ENCODE measurements at places on chromosomes 5 and 9.

GRCh38 chr5:64301566-64301965, 135.9 kb downstream of the RNF180 start:
- no peak for DNase-seq

DNA sequence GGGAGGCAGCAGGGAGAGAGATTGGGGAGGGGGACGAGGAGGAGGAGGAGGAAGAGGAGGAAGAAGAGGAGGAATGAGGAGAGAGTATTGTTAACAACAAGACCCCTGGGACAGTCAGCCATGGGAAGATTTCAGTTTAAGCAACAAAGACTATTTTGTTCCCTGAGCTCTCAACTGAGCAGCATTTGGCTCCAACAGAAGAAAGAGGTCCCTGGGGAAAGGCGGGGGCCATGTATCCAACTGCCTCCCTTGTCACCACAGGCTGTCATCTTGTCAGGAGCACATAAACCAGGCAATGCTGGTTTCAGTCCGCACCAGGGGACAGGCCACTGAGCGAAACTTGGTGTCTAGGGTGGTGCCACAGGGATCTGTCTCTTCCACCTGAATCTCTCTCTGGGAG, 316.1 kb downstream of the TLE1 start:
- DNase-seq, result no peak

- peak; percentile 68 for DNase-seq
Measured at GRCh38 chr5:102797322-102797884, 42.3 kb downstream of the PAM start.

GRCh38 chr5:169941542-169941941, 38.8 kb downstream of the INSYN2B start:
- DNase-seq, result no peak

GRCh38 chr9:30718483-30718882, 1666.0 kb upstream of the ACO1 start:
- no peak for DNase-seq

GRCh38 chr5:175393897-175394296, 50.1 kb downstream of the DRD1 start:
- no peak for DNase-seq

GRCh38 chr5:17234374-17234773, 16.9 kb downstream of the BASP1 start:
- DNase-seq, result no peak

- no peak for DNase-seq
Measured at GRCh38 chr5:143558048-143558447, 154.6 kb upstream of the NR3C1 start.

- DNase-seq, result no peak
Measured at GRCh38 chr9:88179062-88179521, 40.8 kb upstream of the SPATA31C2 start.

GRCh38 chr9:6565312-6565711, 80.2 kb downstream of the GLDC start:
- DNase-seq, result no peak

DNA sequence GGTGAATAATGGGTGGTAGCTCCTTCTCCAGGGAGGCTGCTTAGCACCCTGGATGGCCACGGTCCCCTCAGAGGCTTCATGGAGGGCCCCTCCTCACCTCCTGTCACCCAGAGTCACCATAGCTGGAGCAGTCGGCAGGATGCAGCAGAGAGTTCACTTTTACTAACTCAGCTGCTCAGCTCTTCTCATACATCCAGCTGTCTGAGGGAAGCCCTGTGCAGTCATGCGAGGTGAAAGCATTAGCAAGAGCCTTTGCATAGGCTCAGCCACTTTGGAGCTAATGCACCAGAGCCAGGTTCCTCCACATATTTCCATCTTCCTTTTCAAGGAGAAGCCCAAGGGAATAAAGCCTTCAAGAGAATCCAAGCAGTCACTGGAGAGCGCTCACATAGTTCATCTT, 499.2 kb downstream of the BNC2 start:
- DNase-seq, result no peak

GRCh38 chr5:137072361-137073115, 426.6 kb downstream of the SPOCK1 start:
- DNase-seq, result no peak

GRCh38 chr9:126357074-126357473, 30.4 kb downstream of the MVB12B start:
- DNase-seq, result peak; percentile 67

DNA sequence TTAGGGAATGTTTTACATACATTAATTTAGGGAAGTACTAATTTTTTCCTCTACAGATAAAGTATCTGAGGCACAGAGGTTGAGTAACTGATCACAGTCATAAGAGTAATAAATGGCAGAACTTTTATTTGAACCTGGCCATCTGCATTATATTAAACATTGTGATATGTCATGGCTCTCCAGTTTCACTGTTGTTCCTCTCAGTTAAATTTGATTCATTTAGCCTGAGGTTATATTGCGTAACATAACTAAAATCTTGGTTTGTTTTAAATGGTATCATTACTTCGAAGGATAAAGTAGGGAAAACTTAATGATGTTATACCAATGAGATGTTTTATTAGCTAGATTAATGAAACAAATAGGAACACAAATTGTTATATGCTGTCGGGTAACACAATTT, 284.4 kb downstream of the KDM4C start:
- no peak for DNase-seq

- DNase-seq, result peak; percentile 41
Measured at GRCh38 chr5:91225848-91226686, 157.1 kb downstream of the ARRDC3 start.

GRCh38 chr9:20205821-20206220, 416.5 kb downstream of the MLLT3 start:
- no peak for DNase-seq

DNA sequence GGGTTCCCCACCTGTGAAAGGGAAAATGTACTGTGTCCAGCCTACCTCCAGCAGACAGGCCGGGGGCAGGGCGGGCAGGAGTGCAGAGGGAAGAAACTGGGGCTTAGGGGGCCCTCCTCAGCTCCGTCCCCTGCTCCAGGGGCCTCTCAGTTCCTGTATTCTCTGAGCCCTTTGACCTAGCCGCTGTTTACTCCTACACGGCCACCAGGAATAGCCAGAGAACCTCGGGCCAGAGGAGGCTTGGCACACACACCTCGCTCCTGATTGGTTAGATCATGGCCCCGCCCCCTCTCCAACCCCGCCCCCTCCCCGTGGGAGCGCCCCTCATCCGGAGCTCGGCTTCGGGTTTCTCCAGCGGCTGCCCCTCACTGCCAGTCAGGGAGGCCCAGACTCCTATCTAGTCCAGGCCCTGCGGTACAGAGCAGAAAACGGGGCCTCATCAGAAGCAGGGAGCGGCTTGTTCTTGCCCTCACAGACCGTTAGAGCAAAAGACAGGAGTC, 2.2 kb downstream of the ST6GALNAC6 start:
- peak; percentile 27 for DNase-seq

- no peak for DNase-seq
Measured at GRCh38 chr5:38373743-38374142, 115.4 kb downstream of the EGFLAM start.

- no peak for DNase-seq
Measured at GRCh38 chr9:88817628-88818027, 173.6 kb upstream of the S1PR3 start.

DNA sequence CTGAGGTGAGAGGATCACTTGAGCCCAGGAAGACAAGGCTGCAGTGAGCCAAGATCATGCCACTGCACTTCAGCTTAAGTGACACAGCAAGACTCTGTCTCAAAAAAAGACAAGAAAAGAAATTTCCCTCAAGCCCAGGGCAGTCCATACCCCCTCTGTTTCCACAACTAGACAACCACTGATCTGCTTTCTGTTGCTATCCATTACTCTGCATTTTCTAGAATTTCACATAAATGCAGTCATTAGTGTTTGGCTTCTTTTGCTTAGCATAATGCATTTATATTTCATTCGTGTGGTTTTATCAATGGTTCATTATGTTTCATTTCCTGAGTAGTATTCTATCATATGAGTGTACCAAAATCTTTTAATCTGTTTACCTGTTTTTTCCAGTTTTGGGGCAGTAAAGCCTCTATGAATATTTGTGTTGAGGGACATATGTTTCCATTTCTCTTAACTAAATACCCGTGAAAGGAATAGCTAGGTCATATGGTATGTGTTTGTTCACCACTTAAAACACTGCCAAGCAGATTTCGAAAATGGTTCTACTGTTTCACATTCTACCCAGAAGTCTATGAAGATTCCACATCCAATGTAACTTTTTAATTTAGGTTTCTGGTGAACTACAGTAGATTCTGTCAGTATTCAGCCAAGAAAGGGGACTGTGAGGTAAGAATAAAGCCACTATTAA, 271.8 kb downstream of the ZNF608 start:
- no peak for DNase-seq

GRCh38 chr5:137822984-137823383, 44.7 kb upstream of the MYOT start:
- no peak for DNase-seq

GRCh38 chr9:137785704-137786161, 91.8 kb upstream of the CACNA1B start:
- peak; percentile 3 for DNase-seq

DNA sequence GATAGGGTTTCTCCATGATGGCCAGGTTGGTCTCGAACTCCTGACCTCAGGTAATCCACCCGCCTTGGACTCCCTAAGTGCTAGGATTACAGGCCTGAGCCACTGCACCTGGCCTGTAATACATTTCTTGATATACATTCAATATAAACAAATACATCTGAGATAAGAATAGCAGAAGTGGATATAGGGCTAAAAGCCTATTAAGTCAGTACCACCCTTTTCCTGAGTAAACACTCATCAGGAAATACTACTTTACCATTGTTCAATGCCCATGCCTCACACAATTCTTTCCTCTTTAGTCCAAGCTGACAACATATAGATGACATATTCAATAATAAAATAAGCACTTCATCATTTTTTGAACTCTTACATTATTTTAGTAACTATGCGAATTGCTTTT, 64.8 kb downstream of the MRPS27 start:
- DNase-seq, result peak; percentile 77

- no peak for DNase-seq
Measured at GRCh38 chr9:133355881-133356357, 368 bp downstream of the SURF1 start.

- no peak for DNase-seq
Measured at GRCh38 chr9:113151696-113152630, 1.2 kb downstream of the SLC31A2 start.

DNA sequence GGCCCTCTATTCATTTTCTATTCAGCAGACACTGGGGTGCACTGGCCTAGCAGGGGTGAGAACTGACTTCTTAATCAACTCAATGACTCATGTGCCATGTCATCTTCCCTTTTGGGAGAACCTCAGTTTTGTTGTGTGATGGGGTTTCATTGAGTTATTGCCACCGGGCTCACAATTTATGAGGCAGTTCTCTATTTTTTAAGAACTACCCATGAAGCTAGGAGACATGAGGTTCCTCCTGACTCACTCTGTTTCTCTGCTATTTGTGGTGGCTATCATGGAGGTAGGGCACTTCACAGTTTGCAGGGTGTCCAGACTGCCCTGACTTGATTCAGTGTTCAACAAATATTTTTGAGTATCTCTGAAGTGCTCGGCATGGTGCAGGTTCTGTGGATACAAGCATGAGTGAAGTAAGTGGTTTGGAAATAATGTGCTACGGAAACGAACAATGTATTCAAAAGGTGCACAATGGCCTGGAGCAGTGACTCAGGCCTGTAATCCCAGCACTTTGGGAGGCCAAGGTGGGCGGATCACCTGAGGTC, 39.3 kb downstream of the SPARC start:
- DNase-seq, result no peak

- DNase-seq, result no peak
Measured at GRCh38 chr5:41264019-41264418, 50.7 kb upstream of the C6 start.

GRCh38 chr5:172106511-172107356, 81.3 kb downstream of the STK10 start:
- DNase-seq, result peak; percentile 36

- no peak for DNase-seq
Measured at GRCh38 chr5:16809395-16810207, 126.5 kb downstream of the MYO10 start.

DNA sequence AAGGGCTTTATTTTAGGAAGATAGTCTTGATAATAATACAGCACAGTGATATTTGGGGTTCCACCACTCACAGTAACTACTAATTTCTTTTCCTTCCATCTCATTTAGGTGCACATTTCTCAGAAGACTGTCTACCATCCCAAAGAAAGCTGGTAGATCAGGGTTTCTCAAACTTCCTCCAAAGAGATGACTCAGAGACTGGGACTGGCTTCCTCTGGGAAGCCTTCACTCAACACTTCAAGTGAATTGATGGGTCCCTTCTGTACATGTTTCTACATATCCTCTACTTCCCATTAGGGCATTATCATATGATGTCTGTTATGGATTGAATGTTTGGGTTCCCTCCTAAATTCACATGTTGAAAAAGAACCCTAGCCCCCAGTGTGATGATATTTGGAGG, 138.5 kb downstream of the SPOCK1 start:
- DNase-seq, result no peak

DNA sequence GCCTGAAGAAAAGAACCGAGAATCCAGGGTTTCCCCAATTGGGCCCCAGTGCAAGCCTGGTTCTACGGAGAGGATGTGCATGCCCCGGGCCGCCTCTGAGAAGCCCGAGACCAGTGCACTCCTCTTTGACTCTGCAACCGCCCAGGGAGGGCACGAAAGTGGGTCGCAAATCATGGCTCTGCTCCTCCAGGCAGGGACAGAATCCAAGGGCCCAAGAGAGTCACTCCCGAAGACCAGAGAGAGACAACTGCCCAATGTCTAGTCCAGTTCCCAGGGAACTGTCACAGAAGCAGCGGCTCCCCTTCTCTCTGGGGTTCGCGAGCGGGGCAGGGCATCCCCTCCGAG, 107.8 kb downstream of the PSD2 start:
- no peak for DNase-seq
